ENCODE measurements at places on chromosomes 5 and 9.

DNA sequence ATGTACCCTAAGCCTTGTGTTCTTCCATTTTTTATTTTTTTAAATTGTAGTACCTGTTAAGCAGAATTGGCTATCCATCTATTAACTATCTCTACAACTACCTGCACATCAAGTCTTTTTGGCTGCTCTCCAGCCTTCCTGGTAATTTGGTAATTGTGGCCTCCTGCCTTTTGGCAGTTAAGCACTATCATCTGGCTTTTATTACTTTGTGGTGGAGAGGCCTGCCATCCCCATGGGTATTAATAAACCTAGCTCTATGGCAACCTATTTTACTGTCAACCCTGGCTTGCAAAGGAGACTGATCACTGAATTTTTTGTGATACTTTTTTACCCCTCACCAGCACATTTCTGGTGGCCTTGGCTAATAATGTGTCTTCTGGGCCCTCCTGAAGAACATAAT is 20.5 kb downstream of the SELENOP start:
- H3K27ac ChIP-seq, result no peak overlapping the region
- no peak overlapping the region for H3K4me3 ChIP-seq
- no peaks in the 10 kb centered on the region for H3K36me3 ChIP-seq
- no peak for DNase-seq

- no peak for DNase-seq
- H3K36me3 ChIP-seq, result no peaks in the 10 kb centered on the region
- H3K27me3 ChIP-seq, result no peaks in the 10 kb centered on the region
- no peaks in the 10 kb centered on the region for H3K4me1 ChIP-seq
- no peak overlapping the region for H3K4me3 ChIP-seq
These were observed 63.2 kb downstream of the SNX24 start for GRCh38 chr5:122908662-122909061.

- H3K4me3 ChIP-seq, result no peak overlapping the region
- no peak for DNase-seq
- H3K4me1 ChIP-seq, result no peaks in the 10 kb centered on the region
- no peaks in the 10 kb centered on the region for H3K36me3 ChIP-seq
- H3K27me3 ChIP-seq, result no peaks in the 10 kb centered on the region
- no peak overlapping the region for H3K27ac ChIP-seq
These were observed 55.8 kb upstream of the CDH6 start for GRCh38 chr5:31137676-31138075.

- no peaks in the 10 kb centered on the region for H3K27me3 ChIP-seq
- DNase-seq, result no peak
- peaks cover 28% of the 10 kb centered on the region for H3K36me3 ChIP-seq
- H3K27ac ChIP-seq, result no peak overlapping the region
These were observed 25.4 kb downstream of the EXOC3 start for GRCh38 chr5:468401-468800.

DNA sequence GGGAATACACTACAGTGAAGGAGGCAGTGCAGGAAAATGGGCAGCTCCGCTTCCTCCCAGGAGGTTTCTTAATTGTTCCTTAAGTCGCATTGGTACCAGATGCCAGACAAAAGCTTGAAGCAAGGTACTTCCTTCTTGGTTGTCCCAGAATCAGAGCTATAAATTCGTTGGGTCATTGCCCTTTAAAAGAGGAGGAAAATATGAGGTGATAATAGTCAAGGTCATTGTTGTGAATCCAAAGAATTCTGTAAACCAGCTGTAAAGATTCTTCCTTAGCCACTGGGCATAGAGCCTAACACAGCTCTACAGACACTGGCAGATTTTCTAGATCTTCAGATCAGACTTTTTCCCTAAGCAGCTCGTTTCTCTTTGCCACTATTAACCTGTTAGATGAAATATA is 444.1 kb upstream of the TLE4 start:
- H3K4me1 ChIP-seq, result peaks cover 13% of the 10 kb centered on the region
- DNase-seq, result no peak
- no peak overlapping the region for H3K4me3 ChIP-seq
- H3K36me3 ChIP-seq, result no peaks in the 10 kb centered on the region
- no peaks in the 10 kb centered on the region for H3K27me3 ChIP-seq

GRCh38 chr5:111063709-111064322 is 7.7 kb upstream of the TSLP start:
- no peak overlapping the region for H3K27ac ChIP-seq
- H3K4me3 ChIP-seq, result no peak overlapping the region
- H3K4me1 ChIP-seq, result peaks cover 10% of the 10 kb centered on the region
- no peaks in the 10 kb centered on the region for H3K36me3 ChIP-seq

DNA sequence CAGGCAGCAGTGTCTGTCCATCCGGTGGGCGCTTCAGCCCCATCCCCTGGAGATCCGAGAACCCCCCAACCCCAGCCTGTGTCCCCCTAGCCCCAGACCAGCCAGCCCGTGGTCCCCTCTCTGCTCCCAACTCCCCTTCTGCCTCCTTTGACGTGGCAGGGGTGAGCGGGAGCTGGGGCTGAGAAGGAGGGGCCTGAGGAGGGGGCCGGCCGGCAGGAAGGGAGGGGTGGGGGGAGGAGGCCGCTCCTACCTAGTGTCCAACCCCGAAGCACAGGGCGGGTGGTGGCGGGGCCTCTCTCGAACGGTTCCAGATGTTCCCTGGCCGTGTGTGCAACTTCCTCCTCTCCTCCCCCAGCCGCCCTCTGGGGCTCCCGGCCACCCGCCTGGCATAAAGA is 31.0 kb downstream of the GOLGA2 start:
- H3K27me3 ChIP-seq, result no peaks in the 10 kb centered on the region
- peaks cover 36% of the 10 kb centered on the region for H3K4me1 ChIP-seq
- no peaks in the 10 kb centered on the region for H3K36me3 ChIP-seq

DNA sequence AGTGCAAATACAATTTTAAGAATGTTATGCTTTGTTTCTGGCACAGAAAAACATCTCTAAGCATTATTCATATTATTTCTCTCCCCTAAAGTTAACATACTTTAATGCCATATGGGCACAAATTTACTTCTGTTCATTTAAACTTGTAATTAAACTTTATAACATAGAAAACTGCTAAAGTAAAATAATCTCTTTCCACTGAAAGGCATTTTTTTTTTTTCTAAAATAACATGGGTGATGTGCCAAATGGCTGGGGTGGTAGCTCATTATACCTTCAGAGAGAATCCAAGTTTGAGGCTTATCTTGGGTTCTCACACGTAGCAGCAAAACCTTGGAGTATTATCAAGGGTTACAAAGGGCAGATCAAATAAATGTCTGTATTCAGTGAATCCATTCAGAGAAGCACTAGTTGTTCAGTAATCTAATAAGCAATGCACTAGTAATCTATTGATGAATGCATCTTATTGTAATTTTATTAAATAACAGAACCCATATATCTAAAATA is 257.6 kb upstream of the POU5F2 start:
- DNase-seq, result no peak
- no peak overlapping the region for H3K4me3 ChIP-seq
- no peak overlapping the region for H3K27ac ChIP-seq
- H3K27me3 ChIP-seq, result no peaks in the 10 kb centered on the region

DNA sequence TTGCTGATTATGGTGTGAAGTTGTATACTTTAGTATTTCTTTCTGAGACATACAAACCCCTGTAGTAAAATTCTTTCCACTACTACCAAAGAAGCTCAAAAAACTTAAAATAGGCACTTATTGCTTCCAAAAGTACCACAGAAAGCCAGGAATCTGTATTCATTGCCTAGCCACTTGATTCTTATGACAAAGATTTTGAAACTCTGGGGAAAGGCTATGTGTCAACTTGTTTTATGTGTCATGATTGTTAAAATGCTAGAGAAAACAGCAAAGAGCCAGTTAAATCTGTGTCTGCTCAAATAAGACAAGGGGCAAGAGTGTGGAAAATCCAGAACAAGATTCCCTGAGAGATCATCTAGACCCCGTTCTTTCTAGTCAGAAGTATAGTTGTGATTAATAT is 6.0 kb downstream of the KIF2A start:
- no peaks in the 10 kb centered on the region for H3K4me1 ChIP-seq
- no peak for DNase-seq
- H3K27ac ChIP-seq, result no peak overlapping the region
- H3K4me3 ChIP-seq, result no peak overlapping the region

- no peak for DNase-seq
- H3K4me1 ChIP-seq, result peaks cover 26% of the 10 kb centered on the region
- no peak overlapping the region for H3K4me3 ChIP-seq
These were observed 2.6 kb downstream of the ZNF79 start for GRCh38 chr9:127426756-127427155.

All from esophagus squamous epithelium (tissue), 5 donors.